GM23338 (cell line): ENCODE measurements at places on chromosomes 2 and 18. TPM values are rescaled to one million over a fixed set of nuclear protein-coding genes. Genes with fewer than 3 reads are reported as not detected.

NEUROD1 gene
- total RNA-seq = not detected in 2 replicates

RAB17 gene
- total RNA-seq = 21.4 and 26.9 TPM in 2 replicates

GRCh38 chr2:98701230-98701629 lies 29.7 kb downstream of the MGAT4A start:
- no peak overlapping the region for H3K27ac ChIP-seq
- no peaks in the 10 kb centered on the region for H3K36me3 ChIP-seq
- no peaks in the 10 kb centered on the region for H3K27me3 ChIP-seq
- H3K4me1 ChIP-seq = no peaks in the 10 kb centered on the region

DNA sequence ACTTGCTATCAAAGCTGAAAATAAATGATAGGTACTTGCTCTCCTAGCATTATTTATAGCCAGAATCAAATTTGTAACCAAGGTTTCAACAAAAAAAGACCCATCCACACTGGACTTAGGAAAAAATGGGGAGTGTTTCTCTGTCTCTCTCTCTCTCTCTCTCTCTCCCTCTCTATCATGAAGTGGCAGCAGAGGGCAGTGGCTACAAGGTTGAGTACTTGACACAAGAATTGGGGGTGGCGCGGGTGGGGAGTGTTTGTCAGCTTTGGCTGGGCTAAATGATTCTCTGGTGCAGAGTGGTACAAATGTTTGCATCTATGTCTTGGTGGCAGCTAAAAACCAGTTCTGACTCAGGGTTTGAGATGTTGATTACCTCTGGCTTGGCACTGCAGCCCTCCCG lies 85.0 kb downstream of the RBM43 start:
- H3K27me3 ChIP-seq = no peaks in the 10 kb centered on the region
- peak; percentile 48 for DNase-seq
- no peak overlapping the region for H3K27ac ChIP-seq

GRCh38 chr2:76298041-76298440 lies 587.3 kb upstream of the GCFC2 start:
- H3K36me3 ChIP-seq = no peaks in the 10 kb centered on the region
- no peak overlapping the region for H3K27ac ChIP-seq
- no peaks in the 10 kb centered on the region for H3K27me3 ChIP-seq
- no peak overlapping the region for H3K4me3 ChIP-seq

DNA sequence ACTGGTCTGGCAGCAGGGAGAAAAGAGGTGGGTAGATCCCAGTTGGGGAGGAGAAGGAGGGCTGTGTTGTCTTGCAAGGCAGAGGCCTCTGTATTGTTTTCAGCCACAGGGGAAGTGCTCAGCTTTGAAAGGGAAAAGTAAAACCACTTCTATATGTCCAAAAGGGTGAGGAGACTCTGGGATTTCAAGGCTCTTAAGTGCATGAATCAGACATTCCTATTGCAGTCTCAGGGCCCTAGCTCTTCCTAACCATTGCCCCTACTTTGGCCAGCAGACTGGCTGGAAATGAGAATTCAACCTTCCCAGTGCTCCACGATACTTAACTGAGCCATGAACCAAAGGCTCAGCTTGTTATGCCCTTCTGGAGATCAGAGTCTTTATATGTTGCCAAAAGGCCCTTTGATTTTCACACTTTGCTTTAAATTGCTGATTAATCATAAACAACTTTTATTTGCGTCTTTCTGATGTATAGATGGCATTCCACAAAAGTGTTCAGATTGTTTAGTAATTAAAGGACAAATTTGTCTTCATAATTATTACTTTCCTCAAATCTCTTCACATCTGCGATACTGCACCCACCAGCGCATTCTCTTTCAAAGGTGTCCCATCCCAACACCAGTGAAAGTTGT lies 313.8 kb upstream of the MMADHC start:
- no peak overlapping the region for H3K27ac ChIP-seq
- DNase-seq = no peak
- no peaks in the 10 kb centered on the region for H3K27me3 ChIP-seq
- H3K36me3 ChIP-seq = no peaks in the 10 kb centered on the region

- H3K27me3 ChIP-seq = no peaks in the 10 kb centered on the region
- H3K4me1 ChIP-seq = no peaks in the 10 kb centered on the region
- no peaks in the 10 kb centered on the region for H3K36me3 ChIP-seq
These were observed 323.2 kb downstream of the RAD51AP2 start for GRCh38 chr2:17195016-17195415.

DNA sequence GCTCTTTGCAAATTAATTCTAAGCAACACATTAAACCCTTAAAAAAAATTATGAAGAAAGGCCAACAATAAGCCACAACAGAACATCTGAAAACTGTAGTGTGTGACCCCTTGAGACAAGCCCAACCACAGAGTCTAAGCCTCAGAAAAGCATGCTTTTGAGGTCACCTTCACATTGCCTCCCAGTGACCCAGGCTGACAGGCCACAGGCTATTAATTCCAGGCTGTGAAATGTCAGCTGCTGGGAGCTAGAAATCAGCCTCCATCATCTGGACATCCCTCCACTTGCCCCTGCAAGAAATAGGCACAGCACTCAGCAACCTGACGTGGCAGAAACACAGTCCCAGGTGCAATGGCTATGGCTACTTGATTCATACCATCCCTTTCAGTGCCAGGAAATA lies 179.4 kb upstream of the ZFP36L2 start:
- no peak overlapping the region for H3K27ac ChIP-seq
- no peak for DNase-seq
- H3K36me3 ChIP-seq = no peaks in the 10 kb centered on the region
- H3K4me3 ChIP-seq = no peak overlapping the region
- peaks cover 31% of the 10 kb centered on the region for H3K4me1 ChIP-seq
- H3K27me3 ChIP-seq = no peaks in the 10 kb centered on the region

- peak; percentile 54 for DNase-seq
- peaks cover 35% of the 10 kb centered on the region for H3K4me1 ChIP-seq
- H3K36me3 ChIP-seq = no peaks in the 10 kb centered on the region; the same call in 1 of the 2 replicates
- no peak overlapping the region for H3K27ac ChIP-seq
These were observed 20.7 kb downstream of the CRYGD start for GRCh38 chr2:208103616-208104015.
